ENCODE measurements at places on chromosomes 1 and 21.

DNA sequence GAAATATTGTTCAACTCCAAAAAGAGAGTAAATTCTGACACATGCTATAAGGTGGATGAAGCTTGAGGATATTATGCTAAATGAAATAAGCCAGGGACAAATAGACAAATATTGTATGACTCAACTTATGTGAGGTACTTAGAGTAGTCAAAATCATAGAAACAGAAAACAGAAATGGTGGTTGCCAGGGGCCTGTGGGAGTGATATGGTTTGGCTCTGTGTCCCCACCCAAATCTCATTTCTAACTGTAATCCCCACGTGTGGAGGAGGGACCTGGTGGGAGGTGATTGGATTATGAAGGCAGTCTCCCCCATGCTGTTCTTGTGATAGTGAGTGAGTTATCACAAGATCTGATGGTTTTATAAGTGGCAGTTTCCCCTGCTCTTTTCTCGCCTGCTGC lies 24.7 kb upstream of the DISP1 start:
- DNase-seq, result no peak

GRCh38 chr1:41673378-41673777 lies 188.9 kb upstream of the EDN2 start:
- peak; percentile 83 for DNase-seq

DNA sequence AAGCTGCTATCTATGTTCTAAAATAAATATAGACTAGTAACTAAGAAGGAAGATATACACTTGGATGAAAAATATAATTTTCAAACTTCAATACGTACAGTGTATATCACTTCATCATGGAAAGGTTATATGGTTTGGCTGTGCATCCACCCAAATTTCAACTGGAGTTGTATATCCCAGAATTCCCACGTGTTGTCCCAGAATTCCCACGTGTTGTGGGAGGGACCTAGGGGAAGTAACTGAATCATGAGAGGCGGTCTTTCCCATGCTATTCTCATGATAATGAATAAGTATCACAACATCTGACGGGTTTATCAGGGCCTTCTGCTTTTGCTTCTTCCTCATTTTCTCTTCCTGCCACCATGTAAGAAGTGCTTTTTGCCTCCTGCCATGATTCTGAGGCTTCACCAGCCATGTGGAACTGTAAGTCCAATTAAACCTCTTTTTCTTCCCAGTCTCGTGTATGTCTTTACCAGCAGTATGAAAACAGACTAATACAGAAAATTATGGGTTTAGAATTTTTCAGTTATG lies 10.7 kb downstream of the NEGR1 start:
- DNase-seq, result no peak

DNA sequence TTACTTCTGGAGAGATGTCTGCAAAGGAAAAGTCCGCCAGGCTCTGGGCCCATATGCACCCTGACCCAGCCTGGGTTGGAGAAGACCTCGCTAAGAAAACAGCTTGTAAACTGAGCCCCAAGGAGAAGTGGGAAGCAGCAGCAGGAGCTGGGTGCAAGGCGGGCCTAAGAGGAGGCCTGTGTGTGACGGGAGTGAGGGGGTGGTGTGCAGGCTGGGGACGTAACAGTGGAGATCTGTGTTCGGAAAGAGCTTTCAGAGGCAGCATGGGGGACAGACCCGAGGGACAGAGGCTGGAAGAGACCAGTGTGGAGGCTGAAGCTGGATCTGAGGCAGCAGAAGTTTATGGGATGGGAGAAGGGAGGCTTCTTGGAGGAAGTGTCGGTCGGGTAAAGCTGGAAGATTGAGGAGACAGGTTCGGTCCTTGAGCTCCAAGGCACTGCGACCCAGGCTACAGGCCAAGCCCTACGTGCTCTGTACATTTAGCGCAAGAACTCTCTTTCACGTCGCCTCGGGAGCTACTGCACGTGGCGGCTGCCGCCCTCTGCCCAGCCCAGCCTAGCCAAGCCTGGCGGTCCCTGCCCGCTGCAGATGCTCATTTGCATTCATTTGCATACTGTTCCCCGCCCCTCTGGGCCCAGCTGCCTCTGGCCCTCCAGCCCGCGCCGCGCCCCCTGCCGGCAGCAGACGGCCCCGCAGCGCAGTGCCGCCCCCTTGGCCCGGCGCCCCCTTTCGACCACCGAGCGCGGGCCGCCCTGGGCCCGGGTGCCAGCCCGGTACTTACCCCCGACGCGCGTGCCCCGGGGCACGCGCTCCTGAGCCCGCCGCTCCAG lies 6.3 kb downstream of the HPCA start:
- peak; percentile 34 for DNase-seq

DNA sequence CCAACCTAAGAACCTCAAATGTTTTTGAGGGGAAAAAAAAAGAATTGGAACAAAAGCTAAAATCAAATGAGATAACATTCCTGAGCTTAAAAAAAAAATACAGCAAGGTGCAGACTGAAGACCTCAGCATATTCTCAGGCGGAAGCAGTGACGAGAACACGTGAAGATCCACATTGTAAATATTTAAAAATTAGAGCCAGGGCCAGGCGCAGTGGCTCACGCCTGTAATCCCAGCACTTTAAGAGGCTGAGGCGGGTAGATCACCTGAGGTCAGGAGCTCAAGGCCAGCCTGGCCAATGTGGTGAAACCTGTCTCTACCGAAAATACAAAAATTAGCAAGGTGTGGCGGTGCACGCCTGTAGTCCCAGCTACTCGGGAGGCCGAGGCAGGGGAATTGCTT lies 15.7 kb downstream of the TFB2M start:
- no peak for DNase-seq

DNA sequence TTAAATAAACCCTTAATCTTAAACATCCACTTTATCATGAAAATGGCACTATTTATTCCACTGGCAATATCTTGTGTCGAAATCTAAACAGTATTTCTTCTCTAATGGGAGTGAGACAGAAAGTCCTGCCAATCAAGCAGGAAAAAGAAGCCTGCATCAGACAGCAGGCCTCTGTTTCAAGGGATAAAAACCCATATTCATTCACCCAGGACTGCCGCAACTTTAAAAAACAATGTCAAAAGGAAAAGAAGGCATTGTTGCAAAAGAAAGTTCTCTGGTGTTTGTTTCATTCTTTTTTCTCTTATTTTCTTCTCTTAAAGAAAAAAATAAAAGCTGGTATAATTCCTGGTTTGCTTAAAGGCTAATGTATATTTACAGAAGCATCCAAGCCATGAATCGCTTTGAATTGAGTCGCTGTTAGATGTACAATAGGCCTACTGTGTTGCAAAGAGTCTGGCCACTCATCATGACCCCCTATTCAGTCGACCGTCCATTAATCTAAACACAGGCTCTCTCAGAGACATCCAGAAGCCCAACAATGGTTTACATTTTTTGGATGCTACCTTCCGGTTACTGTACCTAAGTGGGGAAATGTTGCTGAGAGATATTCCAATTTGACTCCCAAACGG lies 48.7 kb upstream of the ZC3H11B start:
- DNase-seq, result no peak

GRCh38 chr1:217673387-217673786 lies 42.2 kb downstream of the SPATA17 start:
- no peak for DNase-seq

DNA sequence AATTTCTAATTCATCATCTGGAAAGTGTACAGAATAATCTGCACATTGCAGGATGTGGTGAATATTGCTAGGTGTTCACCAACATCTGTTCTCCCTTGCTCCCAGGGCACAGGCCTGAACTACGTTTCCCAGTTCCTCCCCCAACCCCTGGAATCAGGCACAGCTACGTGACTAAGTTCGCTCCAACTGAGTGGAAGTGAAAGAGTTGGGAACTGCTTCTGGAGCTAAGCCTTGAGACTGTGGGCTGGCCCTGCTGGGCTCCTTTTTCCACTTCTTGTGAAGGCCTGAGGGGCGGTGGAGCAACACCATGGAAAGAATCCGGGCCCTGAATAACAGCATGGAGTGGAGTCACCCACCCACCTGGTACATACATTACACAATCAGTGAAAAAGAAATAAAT lies 534.6 kb downstream of the SMYD3 start:
- DNase-seq, result peak; percentile 82

DNA sequence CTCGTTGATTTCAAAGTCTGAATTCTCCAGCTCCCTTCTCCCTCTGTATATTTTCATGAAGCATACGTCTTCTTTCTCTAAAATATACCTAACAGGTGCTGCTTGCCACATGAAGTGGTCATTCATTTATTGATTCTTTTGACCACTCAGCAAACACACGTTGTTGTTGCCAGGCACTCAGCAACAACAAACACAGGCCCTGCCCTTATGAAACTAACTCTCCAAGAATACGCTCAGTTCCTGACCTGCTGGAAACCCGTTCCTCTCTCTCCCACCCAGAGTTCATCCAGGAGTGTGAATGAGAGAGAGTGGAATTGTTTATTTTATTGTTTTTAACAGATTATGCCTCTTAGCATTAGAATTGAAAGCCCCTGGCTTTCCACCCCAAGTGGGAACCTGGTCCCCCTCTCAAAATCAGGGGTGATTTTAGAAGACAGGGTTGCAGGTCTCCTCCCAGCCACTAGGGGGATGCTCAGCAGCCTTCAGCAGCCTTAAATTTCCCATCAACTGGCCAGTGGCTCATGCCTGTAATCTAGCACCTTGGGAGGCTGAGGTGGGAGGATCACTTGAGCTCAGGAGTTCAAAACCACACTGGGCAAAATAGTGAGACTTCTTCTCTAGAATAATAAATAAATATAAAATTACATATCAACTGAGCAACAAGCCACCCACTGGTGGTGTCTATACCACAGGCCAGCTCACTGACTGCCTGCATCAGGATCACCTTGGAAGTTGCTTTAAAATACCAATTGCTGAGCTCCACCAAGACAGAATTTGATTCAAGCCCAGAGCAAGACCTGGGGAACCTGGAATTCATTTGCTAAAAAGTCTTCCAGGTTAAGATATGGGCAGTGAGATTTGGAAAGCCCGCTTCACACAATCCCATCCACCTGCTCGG lies 181.0 kb upstream of the KLHDC7A start:
- no peak for DNase-seq

DNA sequence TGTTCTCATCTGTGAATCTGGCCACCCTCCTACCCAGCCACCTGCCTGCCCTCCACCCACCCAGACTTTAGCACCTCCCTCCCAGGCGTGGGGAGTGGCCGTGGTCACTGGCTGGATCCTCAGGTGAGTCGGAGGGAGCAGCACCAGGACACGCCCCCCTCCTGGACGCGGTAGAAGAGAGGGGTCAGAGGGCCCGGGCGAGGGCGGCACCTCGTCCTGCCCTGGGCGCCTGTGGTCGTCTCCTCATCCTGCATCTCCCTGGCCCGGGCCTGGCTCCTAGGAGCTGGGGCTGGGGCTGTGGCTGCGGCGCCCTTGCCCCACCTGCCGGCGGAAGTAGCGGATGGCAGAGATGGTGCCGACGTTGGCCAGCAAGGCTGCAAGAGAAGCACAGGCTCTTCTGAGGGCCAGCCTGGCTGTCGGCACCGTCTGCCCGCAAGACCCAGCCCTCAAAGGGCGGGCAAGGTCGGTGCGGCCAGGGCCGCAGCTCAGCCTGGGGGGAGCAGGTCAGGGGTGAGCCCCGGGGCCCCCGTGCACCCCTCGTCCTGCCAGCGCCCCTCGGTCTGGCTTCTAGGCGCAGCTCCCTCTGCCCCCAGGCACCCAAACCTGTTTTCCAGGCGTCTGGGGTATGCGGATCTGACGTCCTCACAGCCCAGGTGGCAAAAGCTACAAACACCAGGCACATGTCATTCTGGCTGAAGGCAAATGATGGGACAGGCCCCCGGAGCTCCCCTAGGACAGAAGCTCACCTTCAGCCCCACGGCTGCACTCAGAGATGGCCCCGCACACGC lies 5.8 kb downstream of the PERM1 start:
- DNase-seq, result peak; percentile 39

- DNase-seq, result no peak
Measured at GRCh38 chr1:219325368-219325742, 151.7 kb downstream of the LYPLAL1 start.

DNA sequence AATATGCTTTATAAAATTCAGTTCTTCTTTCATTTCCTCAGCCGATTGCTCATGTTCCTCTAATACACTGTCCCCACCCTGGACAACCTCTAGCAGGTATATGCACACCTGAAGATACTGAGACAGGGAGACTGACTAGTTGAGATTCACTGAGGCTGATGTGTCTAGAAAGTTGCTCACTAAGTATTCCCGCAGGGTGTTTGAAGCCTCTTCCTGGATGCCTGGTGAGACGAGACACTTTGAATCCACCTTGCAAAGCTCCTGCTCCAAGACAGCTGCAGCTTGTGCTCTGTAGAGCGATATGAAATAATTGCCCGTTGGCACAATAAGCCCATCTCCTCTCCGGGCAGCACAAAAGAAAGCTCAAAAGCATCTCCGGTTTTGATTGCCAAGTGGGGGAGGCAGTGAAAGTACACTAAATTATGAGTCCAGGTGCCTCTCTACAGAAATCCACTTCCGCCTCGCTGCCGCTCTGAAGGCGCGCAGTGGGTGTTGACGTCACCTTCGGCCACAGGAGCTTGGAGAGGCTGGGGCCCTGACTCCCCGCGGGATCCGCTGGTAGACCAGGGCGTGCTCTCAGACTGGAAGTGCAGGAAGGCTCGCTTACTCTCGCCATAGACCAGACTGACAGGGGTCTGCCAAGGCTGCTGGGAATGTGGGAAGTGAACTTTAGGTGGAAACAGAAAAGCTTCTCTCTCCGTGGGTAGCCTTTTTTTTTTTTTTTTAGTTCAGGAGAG lies 46.3 kb downstream of the GPA33 start:
- DNase-seq, result peak; percentile 13

DNA sequence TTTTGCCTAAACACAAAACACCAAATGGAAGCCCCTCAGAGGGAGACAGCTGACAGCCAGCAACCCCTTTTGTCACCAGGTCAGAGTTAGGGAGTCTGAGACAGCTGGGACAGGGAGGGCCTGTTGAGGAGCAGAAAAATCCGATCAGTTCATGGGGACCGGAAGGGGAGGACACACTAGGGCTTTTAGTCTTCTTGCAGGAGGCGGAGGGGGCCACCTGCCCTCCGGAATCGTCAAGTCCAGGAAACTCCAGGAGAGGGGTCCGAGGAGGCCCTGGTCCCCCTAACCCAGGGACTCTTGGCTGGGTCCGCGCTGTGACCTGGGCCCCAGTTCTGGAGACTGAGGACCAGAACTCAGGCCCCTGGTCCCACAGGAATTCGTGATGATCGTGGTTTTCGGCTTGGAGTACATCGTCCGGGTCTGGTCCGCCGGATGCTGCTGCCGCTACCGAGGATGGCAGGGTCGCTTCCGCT lies 34.2 kb downstream of the KCNQ4 start:
- DNase-seq, result no peak

GRCh38 chr21:42027822-42028765 lies 17.9 kb upstream of the ZBTB21 start:
- DNase-seq, result no peak

- DNase-seq, result no peak
Measured at GRCh38 chr1:168446081-168446480, 97.7 kb downstream of the XCL2 start.

Measured in fibroblast of upper back skin (primary cell).